ENCODE measurements at places on chromosomes 11 and 22. TPM values are rescaled to one million over a fixed set of nuclear protein-coding genes. Genes with fewer than 3 reads are reported as not detected.

- H3K4me1 ChIP-seq, result peaks cover 7% of the 10 kb centered on the region
- no peak for DNase-seq
- peaks cover 25% of the 10 kb centered on the region for H3K36me3 ChIP-seq
- H3K4me3 ChIP-seq, result no peak overlapping the region
- H3K27me3 ChIP-seq, result no peaks in the 10 kb centered on the region
- no peak overlapping the region for H3K27ac ChIP-seq
Observed at GRCh38 chr11:215581-216037, 8.1 kb downstream of the RIC8A start.

- no peaks in the 10 kb centered on the region for H3K27me3 ChIP-seq
- H3K4me3 ChIP-seq, result peak overlapping the region; percentile 46
- H3K4me1 ChIP-seq, result peaks cover 15% of the 10 kb centered on the region
- DNase-seq, result no peak
Observed at GRCh38 chr11:72239849-72240460, 4.0 kb downstream of the PHOX2A start.

DNA sequence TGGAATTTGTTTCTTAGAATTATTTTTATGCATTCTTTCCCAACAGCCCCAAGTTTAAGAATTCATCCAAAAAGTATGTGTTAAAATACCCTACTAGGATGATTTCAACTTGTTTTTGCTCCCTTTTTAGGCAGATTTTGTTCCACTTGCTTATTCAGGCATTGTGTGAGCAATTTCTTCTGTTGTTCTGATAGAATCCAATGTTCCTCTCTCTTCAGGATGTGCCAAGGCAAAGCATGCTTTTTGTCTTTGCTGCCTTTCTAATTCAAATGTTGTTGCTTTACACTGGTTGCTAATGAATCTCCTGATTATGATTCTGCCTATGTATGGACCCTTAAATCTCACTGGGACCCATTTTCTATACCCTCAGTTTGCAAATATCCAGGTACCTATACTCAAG, 131.2 kb upstream of the ARHGAP42 start:
- H3K4me1 ChIP-seq, result no peaks in the 10 kb centered on the region
- H3K4me3 ChIP-seq, result no peak overlapping the region
- no peaks in the 10 kb centered on the region for H3K36me3 ChIP-seq
- no peaks in the 10 kb centered on the region for H3K27me3 ChIP-seq
- no peak overlapping the region for H3K27ac ChIP-seq
- DNase-seq, result no peak

GLYATL1 gene
- not detected for total RNA-seq

DNA sequence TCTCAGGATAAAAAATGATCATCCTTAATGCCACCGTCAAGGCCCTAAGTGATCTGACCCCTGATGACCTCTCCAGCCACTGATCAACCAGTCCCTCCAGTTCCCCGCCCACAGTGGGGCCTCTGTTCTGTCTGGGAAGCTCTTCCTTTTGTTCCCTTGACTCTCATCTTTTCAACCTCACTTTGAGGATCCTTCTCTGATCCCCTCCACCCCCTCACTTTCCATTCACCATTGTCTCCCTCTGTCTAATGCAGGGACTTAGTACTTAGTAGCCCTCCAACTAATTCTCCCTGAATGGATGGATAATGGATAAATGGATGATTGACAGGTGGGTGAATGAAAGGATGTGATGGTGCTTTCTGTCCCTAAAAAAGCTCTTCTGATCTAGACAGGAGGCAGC, 45.6 kb downstream of the C11orf58 start:
- peaks cover 4% of the 10 kb centered on the region for H3K4me1 ChIP-seq
- no peaks in the 10 kb centered on the region for H3K27me3 ChIP-seq
- DNase-seq, result no peak
- no peaks in the 10 kb centered on the region for H3K36me3 ChIP-seq
- no peak overlapping the region for H3K4me3 ChIP-seq
- H3K27ac ChIP-seq, result no peak overlapping the region

DNA sequence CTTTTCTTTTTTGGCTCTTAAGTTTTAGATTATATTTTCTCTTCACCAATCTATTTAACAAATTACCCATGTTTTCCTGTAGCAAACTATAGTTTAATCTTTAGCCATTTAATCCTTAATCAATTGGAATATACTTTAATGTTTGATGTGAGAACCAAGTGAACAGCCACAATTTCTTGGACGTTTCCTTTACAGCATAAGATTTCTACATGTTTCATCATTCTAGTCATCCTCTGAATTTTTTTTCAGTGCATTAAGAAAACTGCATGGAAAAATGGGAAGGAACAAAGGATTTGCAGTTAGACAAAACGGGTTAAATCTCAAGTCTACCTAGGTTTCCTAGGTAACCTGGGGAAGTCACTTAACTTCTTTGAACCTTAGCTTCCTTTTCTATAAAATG, 507.1 kb upstream of the CCDC90B start:
- H3K4me3 ChIP-seq, result no peak overlapping the region
- H3K27ac ChIP-seq, result no peak overlapping the region
- no peaks in the 10 kb centered on the region for H3K36me3 ChIP-seq
- H3K27me3 ChIP-seq, result no peaks in the 10 kb centered on the region

C11orf87 gene
- not detected for total RNA-seq

TMEM86A gene
- 0.31 TPM for total RNA-seq

- no peak overlapping the region for H3K4me3 ChIP-seq
- no peaks in the 10 kb centered on the region for H3K36me3 ChIP-seq
- H3K27ac ChIP-seq, result no peak overlapping the region
- no peak for DNase-seq
- H3K27me3 ChIP-seq, result no peaks in the 10 kb centered on the region
- H3K4me1 ChIP-seq, result no peaks in the 10 kb centered on the region
Observed at GRCh38 chr22:46245511-46245910, 4.6 kb downstream of the CDPF1 start.

- H3K27me3 ChIP-seq, result no peaks in the 10 kb centered on the region
- H3K36me3 ChIP-seq, result no peaks in the 10 kb centered on the region
- no peaks in the 10 kb centered on the region for H3K4me1 ChIP-seq
Observed at GRCh38 chr11:5288906-5289550, 12.7 kb downstream of the OR51B4 start.

TRPM5 gene
- 0.08 TPM for total RNA-seq

- no peak overlapping the region for H3K27ac ChIP-seq
- no peak overlapping the region for H3K4me3 ChIP-seq
- DNase-seq, result peak; percentile 30
- no peaks in the 10 kb centered on the region for H3K4me1 ChIP-seq
- peaks cover 4% of the 10 kb centered on the region for H3K27me3 ChIP-seq
- H3K36me3 ChIP-seq, result no peaks in the 10 kb centered on the region
Observed at GRCh38 chr11:126607374-126607773, 251.9 kb downstream of the ST3GAL4 start.

SYT12 gene
- 0.62 TPM for total RNA-seq

ST13 gene
- total RNA-seq, result 200 TPM

- no peak overlapping the region for H3K27ac ChIP-seq
- no peaks in the 10 kb centered on the region for H3K36me3 ChIP-seq
- H3K27me3 ChIP-seq, result peaks cover 3% of the 10 kb centered on the region
- H3K4me1 ChIP-seq, result no peaks in the 10 kb centered on the region
- no peak for DNase-seq
- no peak overlapping the region for H3K4me3 ChIP-seq
Observed at GRCh38 chr11:119784421-119784820, 55.4 kb upstream of the NECTIN1 start.

CHORDC1 gene
- total RNA-seq, result 88.8 TPM

DNAJB7 gene
- total RNA-seq, result not detected

DNA sequence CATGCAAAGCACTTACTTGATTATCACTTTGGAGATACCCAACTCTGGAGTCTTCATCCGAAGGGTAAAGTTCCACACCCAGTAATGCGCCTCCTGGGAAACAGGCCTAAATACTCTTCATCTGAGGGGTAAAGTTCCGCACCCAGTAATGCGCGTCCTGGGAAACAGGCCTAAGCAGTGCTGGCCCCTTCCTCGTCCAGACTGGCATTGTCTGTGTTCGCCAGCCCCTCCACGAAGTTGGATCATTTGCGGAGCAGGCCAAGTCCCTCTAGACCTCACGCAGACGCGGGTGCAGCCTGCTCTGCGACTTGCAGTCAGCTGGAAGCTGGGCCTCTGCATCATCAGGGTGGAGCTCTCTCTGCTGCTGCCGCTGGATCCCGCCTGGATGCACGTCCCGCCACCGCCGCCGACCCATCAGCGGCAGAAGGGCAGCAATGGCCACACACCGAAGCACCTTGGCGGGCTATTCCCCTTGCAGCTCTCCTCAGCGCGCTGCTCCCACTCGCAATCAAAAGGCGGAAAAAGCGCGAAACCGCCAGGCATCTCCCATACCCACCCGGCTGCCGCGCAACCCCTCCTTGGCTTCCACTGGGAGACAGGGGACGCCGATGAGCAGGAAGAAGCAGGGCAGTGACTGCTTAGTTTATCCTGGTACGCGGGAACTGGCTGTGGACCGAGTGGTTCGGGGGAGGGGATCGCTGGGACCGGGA, 34.1 kb upstream of the GLYATL1 start:
- H3K4me3 ChIP-seq, result peak overlapping the region; percentile 31
- H3K36me3 ChIP-seq, result no peaks in the 10 kb centered on the region
- DNase-seq, result no peak
- H3K27me3 ChIP-seq, result peaks cover 3% of the 10 kb centered on the region
- H3K4me1 ChIP-seq, result no peaks in the 10 kb centered on the region
- H3K27ac ChIP-seq, result no peak overlapping the region

DNA sequence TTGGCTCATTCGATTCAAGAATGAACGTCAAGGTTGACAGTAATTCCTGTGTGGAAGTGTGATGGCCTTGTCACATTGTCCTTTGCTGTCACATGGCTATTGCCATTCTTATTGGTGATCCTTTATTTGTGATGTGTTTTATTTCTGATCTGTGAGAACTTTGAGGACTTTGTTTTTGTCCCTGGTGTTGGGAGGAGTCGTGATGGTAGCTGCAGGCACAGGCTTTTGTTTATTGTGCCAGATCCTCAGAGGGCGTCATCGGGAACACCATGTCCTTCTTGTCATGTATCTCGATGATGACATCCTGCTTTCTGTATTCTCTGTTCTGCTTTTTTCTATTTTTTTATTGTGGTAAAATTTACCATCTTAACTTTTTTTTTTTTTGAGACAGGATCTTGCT, 5.6 kb downstream of the PICK1 start:
- H3K36me3 ChIP-seq, result peaks cover under 1% of the 10 kb centered on the region
- no peak overlapping the region for H3K4me3 ChIP-seq
- no peak for DNase-seq
- H3K4me1 ChIP-seq, result peaks cover 2% of the 10 kb centered on the region
- no peak overlapping the region for H3K27ac ChIP-seq

GRCh38 chr11:62974848-62975522, 9.8 kb downstream of the SLC22A6 start:
- no peaks in the 10 kb centered on the region for H3K36me3 ChIP-seq
- no peaks in the 10 kb centered on the region for H3K4me1 ChIP-seq
- no peak overlapping the region for H3K4me3 ChIP-seq
- H3K27ac ChIP-seq, result no peak overlapping the region
- no peak for DNase-seq
- no peaks in the 10 kb centered on the region for H3K27me3 ChIP-seq

GRCh38 chr11:35237351-35237750, 98.4 kb downstream of the CD44 start:
- no peak for DNase-seq
- H3K4me1 ChIP-seq, result peaks cover under 1% of the 10 kb centered on the region
- H3K36me3 ChIP-seq, result no peaks in the 10 kb centered on the region
- H3K4me3 ChIP-seq, result no peak overlapping the region
- H3K27me3 ChIP-seq, result no peaks in the 10 kb centered on the region

SCGB1C1 gene
- total RNA-seq, result not detected

- no peak overlapping the region for H3K27ac ChIP-seq
- H3K27me3 ChIP-seq, result peaks cover 3% of the 10 kb centered on the region
- H3K4me3 ChIP-seq, result no peak overlapping the region
- no peaks in the 10 kb centered on the region for H3K4me1 ChIP-seq
- H3K36me3 ChIP-seq, result no peaks in the 10 kb centered on the region
Observed at GRCh38 chr22:30824096-30824495, 129.4 kb downstream of the OSBP2 start.

GRCh38 chr11:131385763-131386390, 15.5 kb downstream of the NTM start:
- DNase-seq, result no peak
- H3K27me3 ChIP-seq, result no peaks in the 10 kb centered on the region
- no peaks in the 10 kb centered on the region for H3K4me1 ChIP-seq
- H3K36me3 ChIP-seq, result no peaks in the 10 kb centered on the region

GRCh38 chr11:117966908-117967307, 19.3 kb upstream of the IL10RA start:
- no peak overlapping the region for H3K4me3 ChIP-seq
- no peaks in the 10 kb centered on the region for H3K4me1 ChIP-seq
- no peak overlapping the region for H3K27ac ChIP-seq
- DNase-seq, result no peak

GRCh38 chr11:1705126-1706052, 8.4 kb downstream of the KRTAP5-6 start:
- H3K4me1 ChIP-seq, result no peaks in the 10 kb centered on the region
- H3K36me3 ChIP-seq, result no peaks in the 10 kb centered on the region
- DNase-seq, result no peak
- H3K27ac ChIP-seq, result no peak overlapping the region
- H3K4me3 ChIP-seq, result no peak overlapping the region

NLRP14 gene
- total RNA-seq, result 0.08 TPM

GRCh38 chr22:31094021-31094551, 13.0 kb downstream of the SMTN start:
- H3K4me1 ChIP-seq, result no peaks in the 10 kb centered on the region
- H3K36me3 ChIP-seq, result no peaks in the 10 kb centered on the region
- DNase-seq, result no peak
- H3K4me3 ChIP-seq, result no peak overlapping the region

DNA sequence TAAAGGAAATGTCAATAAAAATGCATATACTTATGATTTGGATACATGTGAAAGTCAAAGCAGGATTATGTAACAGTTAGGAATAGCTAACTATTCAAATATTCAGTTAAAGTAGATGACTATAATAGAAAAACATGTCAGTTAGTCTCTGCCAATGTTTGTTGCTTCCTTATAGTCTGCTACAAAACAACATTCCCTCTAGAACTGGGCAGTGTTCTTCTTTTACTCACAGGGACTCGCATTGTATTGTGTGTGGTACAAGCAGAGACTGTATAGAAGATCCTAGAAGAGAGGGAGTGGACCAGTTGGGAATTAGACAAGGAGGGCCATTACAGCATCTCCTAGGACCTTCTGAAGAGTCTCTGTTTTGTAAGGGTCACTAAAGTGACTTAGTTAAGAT, 10.6 kb downstream of the ACAT1 start:
- peaks cover 12% of the 10 kb centered on the region for H3K36me3 ChIP-seq
- H3K27me3 ChIP-seq, result no peaks in the 10 kb centered on the region
- H3K4me1 ChIP-seq, result 0 out of 2 replicates have a peak, but pooled peaks cover 3% of the 10 kb centered on the region
- no peak overlapping the region for H3K4me3 ChIP-seq
- DNase-seq, result no peak
